ENCODE measurements at places on chromosomes 7 and 10.

DNA sequence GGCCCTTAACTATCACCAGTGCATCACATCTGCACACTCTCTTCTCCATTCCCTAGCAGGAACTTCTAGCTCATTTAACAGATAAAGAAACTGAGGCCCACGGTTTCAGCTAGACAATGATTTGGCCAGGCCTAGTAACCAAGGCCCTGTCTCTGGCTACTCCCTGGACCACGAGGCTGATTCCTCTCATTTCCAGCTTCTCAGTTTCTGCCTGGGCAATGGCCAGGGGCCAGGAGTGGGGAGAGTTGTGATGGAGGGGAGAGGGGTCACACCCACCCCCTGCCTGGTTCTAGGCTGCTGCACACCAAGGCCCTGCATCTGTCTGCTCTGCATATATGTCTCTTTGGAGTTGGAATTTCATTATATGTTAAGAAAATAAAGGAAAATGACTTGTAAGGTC, 13.5 kb downstream of the AQP1 start:
- no peak for DNase-seq

DNA sequence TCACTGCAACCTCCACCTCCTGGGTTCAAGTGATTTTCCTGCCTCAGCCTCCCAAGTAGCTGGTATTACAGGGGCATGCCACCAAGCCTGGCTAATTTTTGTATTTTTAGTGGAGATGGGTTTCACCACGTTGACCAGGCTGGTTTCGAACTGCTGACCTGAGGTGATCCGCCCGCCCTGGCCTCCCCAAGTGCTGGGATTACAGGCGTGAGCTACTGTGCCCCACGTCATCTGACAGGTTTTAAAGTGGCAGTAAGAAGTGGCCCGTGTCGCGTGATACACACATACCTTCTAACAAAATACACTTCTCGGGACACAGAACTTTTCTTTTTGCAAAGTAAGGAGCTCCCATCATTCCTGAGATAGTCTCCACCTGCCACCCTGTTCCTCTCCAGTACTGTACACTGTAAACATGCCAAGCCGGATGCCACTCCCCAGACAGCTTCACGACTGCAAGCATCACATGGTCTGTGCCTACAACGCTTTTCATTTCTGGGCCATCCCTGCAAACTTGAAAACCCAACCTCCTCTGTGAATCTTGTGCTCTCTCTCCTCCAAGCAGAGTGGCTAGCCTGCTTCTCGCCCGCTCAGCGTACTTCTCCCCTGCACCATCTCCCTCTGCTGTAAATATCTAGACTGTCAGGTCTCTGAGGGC, 256.3 kb upstream of the KLF14 start:
- DNase-seq = no peak

DNA sequence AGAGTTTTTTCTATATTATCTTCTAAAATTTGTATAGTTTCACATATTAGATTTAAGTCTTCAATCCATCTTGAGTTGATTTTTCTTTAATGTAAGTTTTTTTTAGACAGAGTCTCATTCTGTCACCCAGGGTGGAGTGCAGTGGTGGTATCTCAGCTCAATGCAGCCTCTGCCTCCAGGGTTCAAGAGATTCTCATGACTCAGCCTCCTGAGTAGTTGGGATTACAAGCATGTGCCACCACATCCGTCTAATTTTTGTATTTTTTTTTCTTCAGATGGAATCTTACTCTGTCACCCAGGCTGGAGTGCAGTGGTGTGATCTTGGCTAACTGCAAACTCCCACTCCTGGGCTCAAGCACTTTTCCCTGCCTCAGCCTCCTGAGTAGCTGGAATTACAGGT, 143.4 kb upstream of the ZNF92 start:
- DNase-seq = no peak

DNA sequence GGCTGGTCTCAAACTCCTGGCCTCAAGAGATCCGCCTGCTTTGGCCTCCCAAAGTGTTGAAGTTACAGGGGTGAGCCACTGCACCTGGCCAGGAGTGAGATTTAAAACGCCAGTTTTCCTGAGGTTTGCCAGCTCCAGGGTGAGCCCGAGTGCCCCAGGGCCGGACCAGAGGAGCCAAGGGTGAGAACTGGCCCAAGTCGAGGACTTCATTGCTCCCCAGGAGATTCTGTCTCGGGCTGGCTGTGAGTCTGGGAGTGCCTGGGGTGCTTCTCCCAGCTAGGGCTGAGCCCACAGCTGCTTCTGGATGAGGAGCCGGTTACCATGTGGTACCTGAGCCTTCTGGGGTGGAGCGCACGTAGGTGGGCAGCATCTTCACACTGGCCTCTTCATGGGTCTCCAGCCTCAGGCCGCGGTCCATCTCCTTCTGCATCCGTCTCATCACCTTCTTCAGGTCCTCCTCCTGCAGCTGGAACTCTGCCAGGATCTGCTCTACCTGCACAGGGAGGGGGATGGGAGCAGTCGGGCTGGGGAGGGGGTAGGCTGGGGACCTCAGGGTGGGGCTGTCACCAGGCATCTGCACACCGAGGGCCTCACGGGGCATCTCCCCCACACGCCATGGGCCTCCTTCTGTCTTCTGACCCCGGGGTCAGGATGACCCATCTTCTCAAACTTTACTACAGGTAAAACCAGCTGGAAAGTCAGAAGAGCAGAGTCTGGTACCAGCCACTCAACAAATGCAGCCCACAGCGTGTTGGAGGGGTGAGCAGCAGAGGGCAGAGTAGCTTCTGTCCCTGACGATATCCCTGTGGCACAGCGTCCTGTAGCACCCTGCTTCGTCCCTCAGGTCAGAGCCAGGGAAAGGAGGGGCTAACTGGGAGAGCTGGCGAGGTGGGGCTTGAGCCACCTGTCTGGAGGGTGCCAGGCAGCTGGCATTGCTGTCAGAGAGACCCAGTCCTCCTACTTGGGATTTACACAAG, 12.1 kb upstream of the MYL7 start:
- no peak for DNase-seq

- no peak for DNase-seq
Observed at GRCh38 chr7:101563198-101563901, 65.7 kb downstream of the MYL10 start.
